Fibroblast of the conjunctiva (primary cell): ENCODE measurements at places on chromosomes 7 and 10.

- DNase-seq = no peak
Measured at GRCh38 chr10:79146611-79147130, 77.9 kb downstream of the ZMIZ1 start.

DNA sequence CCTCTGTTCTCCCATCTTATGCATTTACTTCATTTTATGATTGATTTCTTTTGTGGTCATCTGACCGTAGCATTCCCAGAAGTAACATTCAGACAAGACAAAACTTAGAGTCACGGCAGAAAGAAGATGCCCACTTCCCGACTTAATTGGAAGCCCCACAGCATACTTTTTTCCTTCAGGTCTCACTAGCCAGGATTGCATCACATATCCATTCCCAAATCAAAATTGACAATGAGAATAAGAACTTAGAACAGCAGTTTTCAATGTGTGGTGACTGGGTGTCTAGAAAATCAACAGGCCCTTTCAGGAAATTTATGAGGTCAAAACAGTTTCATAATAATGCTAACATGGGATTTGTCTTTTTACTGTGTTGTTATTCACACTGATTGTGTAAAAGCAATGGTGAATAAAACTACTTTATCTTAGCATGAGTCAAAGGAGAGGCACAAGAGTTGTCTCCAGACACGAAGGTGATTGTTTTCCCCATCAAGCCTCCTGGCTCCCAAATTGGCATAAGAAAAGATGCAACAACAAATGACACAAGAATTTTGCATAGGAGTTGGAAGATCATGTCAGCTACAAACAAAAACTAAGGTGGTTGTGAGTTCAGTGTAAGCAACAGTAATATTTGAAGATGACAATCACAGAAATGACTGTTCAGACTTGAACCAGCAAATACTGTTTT lies 493.9 kb downstream of the HTR7 start:
- no peak for DNase-seq

DNA sequence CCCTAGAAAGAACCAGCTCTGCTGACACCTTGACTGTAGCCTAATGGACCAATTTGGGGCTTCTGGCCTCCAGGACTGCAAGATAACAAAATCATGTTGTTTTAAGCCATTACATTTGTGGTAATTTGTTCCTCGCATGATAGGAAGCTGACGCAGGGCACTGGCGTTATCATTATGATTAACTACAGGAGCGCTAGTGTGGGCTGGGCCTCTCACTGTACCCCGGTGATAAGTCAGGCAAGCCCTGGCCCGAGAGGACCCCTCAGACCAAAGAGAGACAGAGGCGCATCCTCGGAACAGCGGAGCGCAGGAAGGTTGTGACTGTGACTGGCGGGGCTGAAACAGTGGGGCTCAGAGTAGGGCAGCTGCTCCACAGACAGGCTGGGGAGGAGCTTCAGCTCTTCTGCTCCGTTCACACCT lies 150.3 kb upstream of the CHST15 start:
- no peak for DNase-seq

DNA sequence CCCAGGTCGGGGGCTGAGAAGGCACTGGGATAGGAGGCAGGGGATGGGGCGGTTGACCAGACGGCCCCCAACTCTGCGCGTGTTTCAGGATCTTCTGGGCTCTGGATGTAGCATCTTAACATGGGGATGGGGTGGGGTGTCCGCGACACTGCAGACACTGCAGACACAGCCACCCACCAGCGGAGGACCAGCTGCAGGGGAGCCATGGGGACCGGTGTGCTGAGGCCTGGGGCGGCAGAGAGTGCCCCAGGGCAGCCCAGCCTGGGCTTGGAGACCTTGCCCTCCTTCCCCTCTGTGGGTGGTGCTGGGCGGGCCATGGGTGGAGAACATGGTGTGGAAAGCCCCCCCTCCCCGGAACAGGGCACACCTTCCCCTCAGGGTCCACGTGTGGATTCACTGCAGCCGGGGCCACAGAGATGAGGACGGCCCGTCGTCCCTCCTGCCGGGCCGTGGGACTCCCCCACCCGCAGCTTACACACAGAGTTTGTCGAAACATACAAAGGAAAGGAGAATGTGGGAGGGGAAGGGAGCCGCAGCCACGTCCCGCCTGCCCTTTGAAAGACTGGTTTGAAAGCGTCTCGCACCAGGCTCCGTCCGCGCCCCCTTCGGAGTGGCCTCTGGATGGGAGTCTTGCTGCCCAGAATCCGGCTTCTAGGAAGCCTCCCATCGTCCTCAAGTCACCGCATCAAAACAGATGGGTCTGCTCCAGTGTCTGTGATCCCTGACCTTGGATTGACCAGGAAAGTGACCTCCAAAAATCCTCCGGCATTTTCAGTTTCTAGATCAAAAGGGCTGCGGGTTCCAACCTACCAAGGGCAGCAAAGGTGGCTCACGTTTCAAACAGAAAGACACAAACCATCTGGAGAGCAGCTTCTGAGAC lies 91.5 kb upstream of the TCERG1L start:
- no peak for DNase-seq

GRCh38 chr10:62384057-62384446 lies 9.9 kb downstream of the ZNF365 start:
- no peak for DNase-seq

- DNase-seq = no peak
Measured at GRCh38 chr7:20991544-20991943, 204.9 kb upstream of the SP8 start.

DNA sequence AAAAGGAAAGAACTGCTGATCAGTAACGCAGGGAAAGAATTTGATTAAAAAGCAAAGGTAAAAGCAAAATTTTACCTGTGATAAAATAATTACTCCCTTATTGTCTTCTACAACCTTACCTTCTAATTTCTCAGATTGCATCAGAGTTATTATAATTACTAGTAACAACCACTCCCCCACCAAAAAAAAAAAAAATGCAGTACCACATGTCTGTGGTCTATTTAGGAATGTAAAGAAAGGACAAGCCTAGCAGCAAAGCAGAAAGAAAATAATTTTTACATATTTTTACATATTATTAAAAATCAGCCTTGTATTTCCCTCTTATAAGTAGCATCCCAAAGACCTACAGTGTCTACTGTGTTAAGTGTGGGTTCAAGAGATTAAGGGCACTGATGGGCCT lies 430.4 kb downstream of the TFEC start:
- no peak for DNase-seq

GRCh38 chr7:2033586-2034135 lies 199.1 kb downstream of the MAD1L1 start:
- DNase-seq = no peak

DNA sequence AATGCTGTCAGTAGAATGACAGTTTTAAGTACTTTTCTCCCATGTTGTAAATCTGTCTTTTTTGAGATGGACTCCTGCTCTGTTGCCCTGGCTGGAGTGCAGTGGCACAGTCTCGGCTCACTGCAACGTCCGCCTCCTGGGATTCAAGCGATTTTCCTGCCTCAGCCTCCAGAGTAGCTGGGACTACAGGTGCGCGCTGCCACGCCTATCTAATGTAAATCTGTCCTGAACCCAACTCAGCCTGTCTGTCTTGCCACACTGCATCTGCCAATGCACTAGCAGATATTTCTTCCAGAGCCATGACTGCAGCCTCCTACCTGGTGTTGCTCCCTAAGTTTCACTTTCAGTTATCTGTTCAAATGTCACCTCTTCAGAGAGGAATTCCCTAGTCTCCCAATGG lies 264.1 kb downstream of the PHF14 start:
- no peak for DNase-seq

- no peak for DNase-seq
Measured at GRCh38 chr10:93481637-93482144, 443 bp downstream of the MYOF start.

GRCh38 chr10:96512524-96513304 lies 1.0 kb downstream of the TLL2 start:
- no peak for DNase-seq

GRCh38 chr10:74755273-74755672 lies 71.1 kb upstream of the KAT6B start:
- DNase-seq = no peak

DNA sequence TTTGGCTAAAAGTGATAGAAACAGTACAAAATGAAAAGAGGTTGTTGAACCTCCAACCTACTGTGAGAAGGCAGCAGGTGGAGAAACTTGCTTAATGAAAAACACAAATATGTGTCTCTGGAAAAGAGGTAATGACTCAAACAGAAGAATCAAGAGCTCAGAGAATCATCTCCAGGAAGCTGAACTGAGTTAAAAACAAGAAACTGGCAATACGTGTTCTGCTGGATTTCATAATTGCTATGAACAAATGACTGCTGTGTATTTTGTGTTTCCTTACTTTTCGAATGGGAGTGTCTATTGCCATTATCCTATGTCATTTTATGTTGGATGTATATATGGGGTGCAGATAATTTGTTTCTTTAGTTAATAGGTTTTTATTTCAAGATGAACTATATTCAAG lies 401.1 kb downstream of the DGKB start:
- no peak for DNase-seq

DNA sequence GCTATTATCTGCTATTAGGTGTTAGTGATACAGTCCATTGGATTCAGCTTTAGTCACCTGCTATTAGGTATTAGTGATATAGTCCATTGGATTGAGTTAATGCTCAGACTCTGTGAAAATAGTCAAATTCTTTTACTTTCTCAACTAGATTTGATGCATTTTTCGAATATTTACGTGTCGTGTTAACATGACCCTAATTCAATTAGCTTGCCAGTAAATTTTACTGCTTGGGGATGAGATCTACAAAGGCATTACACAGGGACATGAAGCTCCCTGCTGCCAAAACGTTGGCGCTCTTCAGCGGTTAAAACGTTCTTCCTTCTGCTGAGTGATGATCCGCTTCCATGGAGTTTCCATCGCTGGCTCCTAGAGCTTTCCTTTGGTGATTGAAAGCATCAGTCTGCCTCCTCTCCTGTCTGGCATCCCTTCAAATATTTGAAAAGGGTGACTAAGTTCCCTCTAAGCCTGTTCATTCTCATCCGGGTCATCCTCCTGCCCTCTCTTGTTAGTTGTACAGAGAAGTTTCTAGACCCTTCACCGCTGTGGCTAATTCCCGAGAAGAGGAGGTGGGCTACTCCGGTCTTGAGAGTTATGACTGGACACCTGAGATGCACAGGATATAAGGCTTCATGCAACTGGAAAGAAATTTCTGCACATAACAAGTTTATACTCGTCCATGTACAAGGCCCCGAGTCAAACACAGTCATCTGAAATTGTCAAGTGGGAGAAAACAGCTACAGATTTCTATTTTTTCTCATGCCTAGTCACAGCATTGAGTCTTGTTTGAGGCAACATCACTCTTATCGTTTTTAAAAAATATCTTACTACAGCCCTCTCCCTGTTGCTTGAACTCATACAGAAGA lies 254.0 kb downstream of the KLF6 start:
- no peak for DNase-seq

- no peak for DNase-seq
Measured at GRCh38 chr7:132501956-132502355, 74.3 kb downstream of the PLXNA4 start.

DNA sequence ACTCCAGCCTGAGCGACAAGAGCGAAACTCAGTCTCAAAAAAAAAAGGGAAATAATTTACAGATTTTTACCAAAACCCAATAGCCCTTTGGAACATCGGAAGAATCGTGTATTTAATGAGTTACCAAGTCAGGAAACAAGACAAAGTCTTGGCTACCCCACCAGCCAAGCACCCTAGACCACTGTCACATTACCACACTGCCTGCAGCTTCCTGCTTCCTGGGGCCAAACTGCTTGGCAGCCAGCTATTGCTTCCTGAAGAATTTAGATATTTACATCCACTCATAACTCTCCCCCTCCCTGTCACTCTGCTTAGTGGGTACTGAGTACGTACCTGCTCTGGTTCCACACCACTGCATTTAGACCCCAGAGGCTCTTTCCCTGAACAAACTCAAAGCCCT lies 14.1 kb upstream of the TNPO3 start:
- DNase-seq = no peak

DNA sequence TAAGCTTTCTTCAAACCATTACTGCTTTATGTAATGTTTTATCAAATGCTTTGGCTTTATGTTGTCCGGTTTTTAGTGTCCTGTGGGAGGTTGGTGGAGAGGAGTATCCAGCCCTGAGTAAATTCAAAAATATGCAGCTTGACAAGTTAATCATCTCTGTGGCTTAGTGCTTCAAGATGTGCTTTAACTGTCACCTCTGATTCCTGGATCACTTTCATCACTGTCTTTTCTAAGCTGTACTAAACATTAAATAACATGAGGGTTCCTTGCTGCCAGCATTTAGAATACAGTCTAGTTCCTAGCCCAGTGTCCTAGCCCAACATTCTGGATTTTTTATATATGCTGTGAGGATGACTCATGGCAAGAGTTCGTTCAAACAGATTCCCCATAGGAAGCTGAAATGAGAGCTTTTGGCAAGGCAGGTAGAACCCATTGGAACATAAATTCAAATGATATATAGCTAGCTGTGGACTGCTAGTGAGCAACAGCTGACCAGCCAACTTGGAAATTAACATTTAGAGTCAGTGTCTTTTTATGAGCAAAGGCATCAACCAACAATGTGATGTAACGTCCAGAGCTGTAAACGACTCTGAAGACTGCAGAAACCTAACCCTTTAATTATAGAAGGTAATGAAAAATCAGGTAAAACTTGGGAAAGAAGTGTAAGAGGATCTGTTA lies 80.6 kb upstream of the OIT3 start:
- DNase-seq = peak; percentile 48

GRCh38 chr10:850093-850492 lies 81.4 kb downstream of the LARP4B start:
- DNase-seq = no peak

DNA sequence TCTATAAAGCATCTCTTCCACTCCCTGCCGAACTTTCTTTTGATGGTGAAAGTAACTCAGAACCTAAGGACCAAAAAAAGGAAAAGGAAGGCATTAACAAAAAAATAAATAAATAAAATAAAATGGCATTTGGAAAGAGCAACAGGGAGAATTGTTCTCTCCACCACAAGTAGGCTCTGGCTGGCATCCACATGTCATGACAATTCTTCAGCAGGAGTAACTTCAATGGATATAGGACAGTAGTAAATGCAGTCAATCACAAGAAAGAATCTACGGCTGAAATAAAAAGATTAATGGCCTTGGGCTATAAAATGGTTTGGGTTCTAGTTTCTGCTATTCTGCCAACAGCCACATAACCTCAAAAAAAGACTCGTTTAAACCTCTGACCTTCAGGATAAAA lies 23.9 kb downstream of the NCAPG2 start:
- no peak for DNase-seq

DNA sequence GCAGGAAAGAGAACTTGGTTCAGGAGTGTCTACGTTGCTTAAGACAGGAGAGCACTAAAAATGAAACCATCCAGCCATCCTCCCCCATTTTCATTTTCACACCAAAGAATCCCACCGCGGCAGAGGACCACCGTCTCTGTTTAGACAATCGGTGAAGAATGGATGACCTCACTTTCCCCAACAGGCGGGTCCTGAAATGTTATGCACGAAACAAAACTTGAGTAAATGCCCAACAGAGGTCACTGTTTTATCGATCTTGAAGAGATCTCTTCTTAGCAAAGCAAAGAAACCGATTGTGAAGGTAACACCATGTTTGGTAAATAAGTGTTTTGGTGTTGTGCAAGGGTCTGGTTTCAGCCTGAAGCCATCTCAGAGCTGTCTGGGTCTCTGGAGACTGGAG lies 1.4 kb upstream of the IL6 start:
- DNase-seq = no peak
